ENCODE measurements at places on chromosomes 7 and 10.

DNA sequence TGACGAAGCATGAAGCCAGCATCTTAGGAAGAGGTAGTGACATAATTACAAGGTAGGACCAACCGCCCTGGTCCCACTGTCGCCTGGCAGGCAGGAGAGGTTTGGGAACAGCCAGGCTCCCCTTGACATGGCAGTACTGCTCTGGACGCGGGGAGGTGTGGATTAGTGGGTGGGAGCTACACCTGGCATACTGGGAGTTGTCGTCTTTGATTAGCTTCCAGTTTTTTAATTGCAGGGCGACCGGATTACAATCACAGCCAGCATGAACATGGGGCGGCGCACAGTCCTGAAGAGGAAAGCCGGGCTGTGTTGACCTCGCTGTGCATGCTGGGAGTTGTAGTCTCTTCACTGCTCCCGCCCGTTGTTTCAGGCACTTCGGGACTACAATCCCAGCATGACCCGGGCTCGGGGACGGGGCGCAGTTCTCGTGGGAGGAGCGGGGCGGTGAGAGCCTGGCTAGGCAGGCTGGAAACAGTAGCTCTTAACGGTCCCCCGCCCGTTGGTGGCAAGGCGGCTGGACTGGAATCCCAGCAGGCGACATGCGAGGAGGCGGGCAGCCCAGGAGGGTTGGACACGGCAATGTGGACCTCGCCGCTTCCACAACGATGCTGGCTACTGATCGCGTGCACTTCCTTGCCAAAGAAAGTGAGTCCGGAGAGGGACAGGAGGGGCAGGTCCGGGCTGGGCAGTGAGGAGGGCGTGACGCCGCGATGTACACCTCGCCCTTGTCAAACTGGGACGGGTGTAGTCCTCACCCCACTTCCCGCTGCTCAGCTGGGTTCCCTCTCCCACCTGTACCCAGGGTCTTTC lies 98.0 kb upstream of the ZNF722 start:
- peak; percentile 85 for DNase-seq

GRCh38 chr10:61855771-61856170 lies 45.7 kb upstream of the ARID5B start:
- DNase-seq, result no peak

- no peak for DNase-seq
These were observed 65.9 kb downstream of the AUTS2 start for GRCh38 chr7:69663911-69664832.

DNA sequence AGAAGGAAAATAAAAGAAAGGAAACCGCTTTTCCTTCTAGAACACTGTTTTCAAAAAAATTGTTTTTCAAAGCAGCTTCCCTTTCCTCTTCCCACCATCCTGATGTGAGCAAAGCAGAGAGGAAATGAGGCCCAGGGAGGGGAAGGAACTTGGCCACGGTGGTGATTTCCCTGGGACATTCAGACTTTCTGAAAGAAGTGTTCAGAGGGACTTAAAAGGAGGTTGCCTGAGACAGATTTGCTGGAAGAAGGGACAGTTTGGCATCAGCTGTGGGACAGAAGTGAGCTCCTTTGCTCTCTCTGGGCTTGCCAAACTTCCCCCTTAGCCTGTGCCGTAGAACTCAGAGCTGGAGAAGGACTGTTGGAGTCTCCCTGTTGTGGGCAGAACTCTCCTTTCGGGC lies 30.3 kb downstream of the ADCYAP1R1 start:
- no peak for DNase-seq

DNA sequence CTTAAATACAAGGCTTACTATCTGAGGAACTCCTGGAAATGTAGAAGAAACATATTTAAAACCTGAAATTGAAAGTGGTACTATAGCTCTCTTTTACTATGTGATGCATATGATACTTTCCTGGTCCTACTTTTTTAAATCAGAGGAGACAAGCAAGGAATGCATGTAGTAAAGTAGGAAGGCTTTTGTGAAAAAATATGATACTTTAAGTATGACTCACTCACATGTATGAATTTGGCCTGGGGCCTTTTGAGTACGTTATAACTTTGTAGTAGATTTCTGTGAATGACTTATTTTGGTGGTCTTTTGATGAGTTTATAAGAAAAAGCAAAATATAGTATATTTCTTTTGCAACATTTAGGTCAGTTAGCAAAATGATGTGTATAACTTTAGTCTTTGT lies 53.8 kb downstream of the TAX1BP1 start:
- no peak for DNase-seq

DNA sequence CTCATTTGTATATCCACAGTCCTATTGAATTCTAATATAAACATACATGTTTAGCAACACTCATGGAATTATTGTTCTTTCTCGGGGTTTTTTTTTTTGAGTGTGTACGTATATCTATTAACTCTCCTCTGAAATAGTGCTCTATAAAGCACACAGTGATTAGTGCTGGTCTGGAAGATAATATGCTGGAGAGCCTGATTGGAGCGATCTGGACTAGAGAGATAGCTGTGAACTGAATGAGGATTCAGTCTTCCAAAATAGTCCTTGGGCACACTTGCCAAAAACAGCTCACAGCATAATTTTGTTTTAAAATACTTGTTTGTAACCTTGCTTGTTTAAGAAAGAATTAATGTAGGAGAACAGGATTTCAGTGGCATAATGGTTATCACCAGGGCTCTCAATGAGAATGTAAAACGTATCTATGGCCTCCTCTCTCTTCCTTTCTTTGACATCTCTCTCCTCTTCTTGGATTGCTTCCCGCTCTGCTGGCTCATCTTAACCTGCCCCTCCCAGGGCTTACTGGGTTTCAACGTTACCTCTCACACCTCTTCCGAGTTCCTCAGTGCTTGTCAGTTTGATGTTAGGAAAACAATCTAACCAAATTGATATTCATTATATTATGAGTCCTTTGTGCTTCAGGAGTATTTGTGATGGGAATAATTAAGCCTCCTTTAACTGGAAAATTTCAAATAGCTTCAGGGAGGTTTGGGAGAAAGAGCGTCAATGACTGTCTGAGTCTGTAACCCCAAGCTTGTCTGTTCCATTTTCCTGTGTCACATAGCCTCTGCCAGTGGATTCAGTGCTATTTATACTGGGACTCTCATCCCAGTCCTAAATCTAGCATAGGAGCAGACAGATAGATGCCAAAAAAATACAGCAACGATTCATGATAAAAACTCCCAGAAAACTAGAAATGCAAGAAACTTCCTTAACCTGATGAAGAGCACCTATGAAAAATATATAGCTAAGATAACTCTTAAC lies 16.2 kb upstream of the AGK start:
- no peak for DNase-seq

- DNase-seq, result no peak
These were observed 154.7 kb downstream of the MGMT start for GRCh38 chr10:129621693-129622092.

GRCh38 chr7:75737856-75738603 lies 711 bp downstream of the HIP1 start:
- DNase-seq, result no peak

DNA sequence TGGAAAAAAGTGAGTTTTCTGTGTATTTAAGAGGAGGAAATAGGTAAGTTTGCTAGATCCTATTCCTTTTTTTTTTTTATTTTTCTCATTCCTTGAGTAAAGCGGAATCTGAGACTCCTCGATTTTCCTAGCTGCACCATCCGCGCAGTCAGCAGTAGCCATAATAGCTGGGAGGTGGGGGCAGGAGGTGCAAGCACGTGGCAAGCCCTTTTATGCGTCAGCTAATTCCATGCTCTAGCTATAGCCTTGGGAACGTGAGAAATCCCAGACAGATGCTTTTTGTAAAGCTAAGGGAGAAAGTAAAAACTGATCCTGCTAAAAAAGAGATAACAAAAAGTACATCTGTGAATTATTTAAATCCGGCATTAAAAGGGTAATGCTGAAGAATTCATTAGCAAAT lies 33.2 kb upstream of the TPK1 start:
- DNase-seq, result no peak

DNA sequence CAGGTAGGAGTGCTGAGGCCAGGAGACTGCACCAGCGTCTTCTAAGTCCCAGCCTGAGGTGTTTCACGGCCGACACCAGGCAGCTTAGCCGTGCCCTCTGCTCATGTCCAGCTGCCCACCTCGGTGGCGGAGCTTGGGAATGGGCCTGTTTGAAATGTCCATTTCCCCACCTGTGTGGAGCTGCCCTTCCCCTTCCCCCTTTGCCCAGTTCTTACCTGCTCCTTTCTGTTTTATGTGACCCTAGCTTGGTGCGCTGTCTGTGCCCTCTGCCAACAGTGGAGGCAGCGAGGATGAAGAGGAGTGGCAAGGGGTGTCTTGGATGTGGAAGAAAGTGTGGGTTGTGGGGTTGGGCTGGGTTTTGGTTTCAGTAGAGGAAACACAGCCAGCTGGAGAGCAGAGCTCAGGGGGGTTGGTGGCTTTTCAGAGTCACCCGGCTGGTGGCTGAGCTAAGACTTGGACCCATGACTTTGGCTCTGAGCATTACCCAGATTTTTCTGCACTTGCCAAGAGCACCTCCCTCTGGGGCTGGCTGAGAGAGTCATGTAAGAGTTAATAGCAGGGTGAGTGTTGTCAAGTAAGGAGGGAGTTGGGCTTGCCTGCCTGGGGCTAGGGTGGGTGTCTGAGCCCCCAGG lies 37.4 kb downstream of the GBX1 start:
- DNase-seq, result no peak

DNA sequence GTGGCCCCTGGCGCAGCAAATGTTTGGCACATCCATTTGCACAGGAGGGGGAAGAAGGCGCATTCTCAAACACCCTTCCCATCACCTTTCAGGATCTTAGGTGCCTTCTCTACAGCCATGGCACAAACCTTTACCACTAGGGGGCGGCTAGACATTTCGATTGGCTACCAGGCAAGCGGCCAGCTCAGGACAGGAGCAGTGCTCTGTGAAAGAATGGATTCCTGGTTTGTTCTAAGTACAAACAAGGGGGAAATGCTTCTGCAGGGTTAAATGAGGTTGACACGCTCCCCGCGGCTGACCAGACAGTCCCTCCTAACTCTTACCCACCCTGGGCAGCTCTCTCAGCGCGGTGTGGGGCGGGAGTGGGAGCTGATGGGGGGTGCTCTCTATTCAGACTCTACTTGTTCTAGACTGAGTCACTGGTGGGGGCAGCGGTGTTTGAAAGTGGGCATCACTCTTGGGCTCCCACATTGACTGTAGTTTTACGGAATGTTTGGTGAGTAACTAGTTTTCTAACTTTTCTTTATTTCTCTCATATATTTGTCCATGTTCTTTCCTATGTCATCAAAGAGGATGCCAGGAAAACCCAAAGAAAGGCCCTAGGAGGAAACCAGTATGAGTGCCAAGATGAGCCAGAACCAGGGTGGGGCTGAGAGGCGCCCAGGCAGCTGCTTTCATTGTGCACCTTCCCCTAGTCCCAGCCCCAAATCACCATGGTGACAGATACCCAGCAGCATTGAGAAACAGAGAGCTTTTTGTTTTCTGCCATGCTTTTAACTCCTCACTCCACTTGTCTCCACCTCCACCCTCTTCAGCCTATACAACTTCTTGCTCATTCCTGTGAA lies 61.4 kb upstream of the GPR158 start:
- peak; percentile 24 for DNase-seq

DNA sequence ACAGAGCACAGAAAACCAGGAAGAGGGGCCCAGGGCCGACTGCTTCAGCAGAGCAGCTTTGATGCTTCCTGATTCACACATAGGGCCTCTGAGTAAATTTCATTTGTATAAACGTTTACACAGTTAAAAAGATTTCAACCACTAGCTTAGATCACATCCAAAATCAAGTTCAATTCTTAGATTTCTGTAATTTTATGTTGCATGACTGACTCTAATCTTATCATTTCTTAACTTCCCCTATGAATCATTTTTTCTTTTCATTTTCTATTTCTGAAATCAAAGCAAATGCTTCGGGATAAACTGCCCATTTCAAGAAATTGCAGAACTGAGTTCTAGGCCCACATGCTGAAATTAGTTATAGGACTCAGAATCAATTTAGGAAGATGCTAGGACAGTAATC lies 224.7 kb downstream of the INHBA start:
- DNase-seq, result no peak

- no peak for DNase-seq
These were observed 6.9 kb downstream of the ARMC3 start for GRCh38 chr10:22934726-22935125.

DNA sequence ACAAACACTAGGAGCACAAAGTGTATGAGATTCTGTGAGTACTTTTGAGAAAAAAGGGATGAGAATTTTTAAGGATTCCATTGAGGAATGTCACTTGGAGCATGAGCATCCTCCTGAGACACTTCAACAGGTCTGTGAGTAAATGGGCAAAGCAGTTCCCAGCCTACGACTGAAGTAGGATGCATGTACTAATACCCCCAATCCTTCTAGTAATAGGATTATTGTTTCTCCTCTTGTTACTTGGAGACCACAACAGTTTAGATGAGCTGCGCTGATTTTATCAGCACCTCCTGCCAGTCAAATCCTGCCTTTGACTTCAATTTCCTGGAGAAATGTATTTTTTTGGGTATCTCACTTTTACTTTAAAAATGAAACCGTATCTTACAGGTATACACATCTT lies 820 bp downstream of the BBS9 start:
- DNase-seq, result peak; percentile 34

All from CD4-positive, alpha-beta T cell treated with Interleukin-10 for 1 hour (primary cell).